SW 1271 (cell line): ENCODE measurements at places on chromosomes 7 and 10.

DNA sequence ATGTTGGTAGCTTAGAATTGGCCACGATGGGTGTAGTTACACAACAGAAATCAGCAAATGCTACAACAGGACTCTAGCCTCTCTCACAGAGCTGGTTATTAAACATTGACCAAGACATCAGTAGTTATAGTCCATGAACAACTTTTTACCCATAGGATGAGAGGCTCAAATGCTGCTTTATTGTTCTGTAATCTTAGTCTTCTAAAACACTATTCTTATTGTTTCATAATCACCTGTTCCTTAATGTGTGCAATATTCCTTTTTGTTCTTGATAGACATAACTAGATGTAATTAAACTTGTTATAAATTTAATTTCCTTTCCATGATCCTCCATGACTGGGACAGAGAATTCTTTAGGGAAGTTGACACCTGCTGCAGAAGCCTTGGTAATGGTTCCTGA lies 356.9 kb downstream of the EXOC4 start:
- no peak for DNase-seq

GRCh38 chr7:16397501-16398145 lies 23.7 kb downstream of the CRPPA start:
- no peak for DNase-seq

DNA sequence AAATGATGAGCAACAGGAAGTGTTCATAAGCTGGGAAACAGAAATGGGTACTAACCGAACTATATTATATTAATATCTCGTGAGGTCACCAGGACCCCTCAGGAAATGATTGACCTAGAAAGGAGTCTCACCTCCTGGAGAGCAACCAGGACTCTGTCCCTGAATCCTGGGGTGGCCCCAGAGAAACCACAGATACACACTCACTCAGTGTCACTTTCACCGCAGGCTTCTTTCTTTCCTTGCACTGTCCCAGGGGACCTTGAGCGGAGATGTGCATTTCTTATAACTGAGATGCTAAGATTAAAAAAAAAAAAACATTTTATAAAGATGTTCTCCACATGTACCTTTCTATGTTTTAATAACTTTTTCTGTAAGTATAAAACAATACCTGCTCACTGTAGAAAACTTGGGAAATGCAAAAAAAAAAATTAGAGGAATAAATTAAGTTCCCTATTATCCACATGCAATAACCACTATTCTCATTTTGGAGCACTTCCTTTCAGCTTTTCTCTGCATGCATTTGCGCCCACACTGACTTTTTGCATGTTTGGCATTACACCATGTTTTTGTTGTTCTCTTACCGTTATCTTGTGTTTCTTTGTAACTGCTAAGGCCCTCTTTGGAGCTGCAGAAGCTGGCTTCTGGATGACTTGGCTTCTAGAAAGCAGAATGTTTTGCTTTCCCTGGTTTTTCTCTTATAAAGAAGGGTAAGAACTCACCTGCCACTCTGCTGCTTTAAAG lies 15.0 kb downstream of the NOD1 start:
- DNase-seq, result no peak

DNA sequence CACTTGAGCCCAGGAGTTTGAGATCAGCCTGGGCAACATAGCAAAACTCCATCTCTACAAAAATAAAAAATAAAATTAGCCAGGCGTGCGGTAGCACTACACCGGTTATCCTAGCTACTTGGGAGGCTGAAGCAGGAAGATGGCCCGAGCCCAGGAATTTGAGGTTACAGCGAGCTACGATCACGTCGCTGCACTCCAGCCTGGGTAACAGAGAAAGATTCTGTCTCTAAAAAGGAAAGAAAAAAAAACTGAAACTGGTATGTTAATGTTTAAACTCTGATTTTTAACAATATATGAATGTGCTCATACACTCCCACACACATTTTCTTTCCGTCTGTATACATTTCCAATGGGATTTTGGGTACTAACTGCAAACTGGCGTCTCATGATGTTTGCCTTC lies 140.6 kb upstream of the KMT2E start:
- DNase-seq, result no peak
